ENCODE measurements at places on chromosomes 7 and 10. TPM values are rescaled to one million over a fixed set of nuclear protein-coding genes. Genes with fewer than 3 reads are reported as not detected.

The CEP55 gene
- total RNA-seq: 82.5 TPM

The PPA1 gene
- 155 TPM for total RNA-seq

The FZD8 gene
- 0.95 TPM for total RNA-seq

The SPDYE9 gene
- total RNA-seq: not detected

The MEOX2 gene
- total RNA-seq: not detected

The PANK1 gene
- total RNA-seq: 4.7 TPM

The LLCFC1 gene
- not detected for total RNA-seq

The C10orf105 gene
- 0.33 TPM for total RNA-seq

The LCOR gene
- total RNA-seq: 25.2 TPM

The HKDC1 gene
- 4.1 TPM for total RNA-seq

The RGS10 gene
- total RNA-seq: 140 TPM

The ANTXRL gene
- not detected for total RNA-seq

The GPR15LG gene
- total RNA-seq: not detected

The HGF gene
- not detected for total RNA-seq

The KCND2 gene
- total RNA-seq: not detected

The ZNF239 gene
- total RNA-seq: 0.15 TPM

The RBP4 gene
- total RNA-seq: not detected

The STK17A gene
- total RNA-seq: 90.3 TPM

The DGKB gene
- not detected for total RNA-seq

All from activated CD4-positive, alpha-beta memory T cell treated with anti-CD3 and anti-CD28 coated beads, Interleukin-2, amount 10 ng/mL, durations not matched to agents 7 days and 5 days (primary cell).